ENCODE measurements at places on chromosomes 2 and 18. TPM values are rescaled to one million over a fixed set of nuclear protein-coding genes. Genes with fewer than 3 reads are reported as not detected.

DNA sequence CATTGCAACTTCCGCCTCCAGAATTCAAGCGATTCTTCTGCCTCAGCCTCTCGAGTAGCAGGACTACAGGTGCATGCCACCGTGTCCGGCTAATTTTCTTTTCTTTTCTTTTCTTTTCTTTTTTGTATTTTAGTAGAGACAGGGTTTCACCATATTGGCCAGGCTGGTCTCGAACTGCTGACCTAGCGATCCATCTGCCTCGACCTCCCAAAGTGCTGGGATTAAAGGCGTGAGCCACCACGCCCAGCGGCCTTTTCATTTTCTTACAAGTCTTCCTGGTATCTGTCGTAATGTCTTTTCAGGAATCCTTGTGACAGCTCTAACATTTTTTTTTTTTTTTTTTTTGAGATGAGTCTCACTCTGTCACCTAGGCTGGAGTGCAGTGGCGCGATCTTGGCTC is 66.4 kb upstream of the EDAR start:
- no peak for DNase-seq

- no peak for DNase-seq
These were observed 7.3 kb upstream of the CNDP2 start for GRCh38 chr18:74488864-74489263.

The TRABD2A gene
- total RNA-seq, result 0.73 TPM

- DNase-seq, result no peak
These were observed 305.8 kb downstream of the EIPR1 start for GRCh38 chr2:3071685-3072263.

- DNase-seq, result no peak
These were observed 65.2 kb upstream of the CRIM1 start for GRCh38 chr2:36290306-36290856.

The KYNU gene
- total RNA-seq, result 1.1 TPM

- DNase-seq, result no peak
These were observed 65.7 kb downstream of the LRRTM1 start for GRCh38 chr2:80238692-80239469.

DNA sequence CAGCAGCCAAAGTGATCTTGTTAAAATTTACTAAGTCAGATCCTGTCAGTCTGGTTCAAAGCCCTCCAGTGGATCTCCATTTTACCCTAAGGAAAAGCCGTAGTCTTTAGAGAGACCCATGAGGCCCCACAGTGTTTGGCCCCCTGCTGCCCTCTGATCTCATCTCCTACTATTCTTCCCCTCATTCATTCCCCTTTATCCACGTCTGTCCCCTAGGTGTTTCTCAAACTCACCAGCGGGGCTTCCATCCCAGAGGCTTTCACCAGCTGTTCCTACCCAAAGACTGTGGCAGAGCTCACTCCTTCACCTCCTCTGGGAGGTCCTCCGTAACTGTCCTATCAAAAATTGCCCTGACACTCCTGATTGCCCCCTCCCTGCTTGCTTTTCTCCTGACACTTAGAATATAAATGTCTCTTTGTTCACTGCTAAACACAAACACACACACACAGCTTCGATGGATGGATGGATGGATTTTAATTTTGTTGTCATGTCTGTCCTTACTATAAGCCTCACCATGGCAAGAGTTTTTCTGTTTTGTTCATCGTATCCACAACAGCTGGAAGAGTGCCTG is 26.1 kb downstream of the LIMS1 start:
- DNase-seq, result no peak

DNA sequence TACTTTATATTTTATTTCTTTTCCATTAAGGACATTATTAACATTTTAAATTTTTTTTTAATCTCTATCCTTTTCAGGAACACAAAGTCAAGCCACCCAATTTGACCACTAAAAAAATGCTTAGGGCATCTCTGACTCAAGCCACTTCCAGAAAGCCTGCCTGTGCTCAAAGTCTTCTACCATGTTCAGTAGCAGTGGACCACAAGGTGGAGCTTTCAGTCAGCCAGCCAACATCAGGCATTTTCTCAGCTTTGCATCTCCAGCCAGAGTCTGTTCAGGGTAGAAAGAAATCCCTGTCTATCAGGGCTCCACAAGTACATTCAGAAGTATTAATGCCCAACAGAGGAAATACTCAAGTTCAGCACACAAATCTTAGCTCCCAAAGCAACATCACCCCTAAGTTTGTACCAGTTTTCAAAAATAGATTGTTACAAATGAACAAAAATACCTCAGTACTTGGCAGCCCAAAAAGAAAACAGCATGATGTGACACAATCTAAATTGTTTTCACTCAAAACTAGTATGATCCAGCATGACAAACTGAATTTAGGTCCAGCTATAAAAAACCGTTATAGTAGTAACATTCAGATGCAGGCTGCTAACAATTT is 37.6 kb downstream of the C18orf63 start:
- DNase-seq, result no peak

The GPAT2 gene
- 6.1 TPM for total RNA-seq

DNA sequence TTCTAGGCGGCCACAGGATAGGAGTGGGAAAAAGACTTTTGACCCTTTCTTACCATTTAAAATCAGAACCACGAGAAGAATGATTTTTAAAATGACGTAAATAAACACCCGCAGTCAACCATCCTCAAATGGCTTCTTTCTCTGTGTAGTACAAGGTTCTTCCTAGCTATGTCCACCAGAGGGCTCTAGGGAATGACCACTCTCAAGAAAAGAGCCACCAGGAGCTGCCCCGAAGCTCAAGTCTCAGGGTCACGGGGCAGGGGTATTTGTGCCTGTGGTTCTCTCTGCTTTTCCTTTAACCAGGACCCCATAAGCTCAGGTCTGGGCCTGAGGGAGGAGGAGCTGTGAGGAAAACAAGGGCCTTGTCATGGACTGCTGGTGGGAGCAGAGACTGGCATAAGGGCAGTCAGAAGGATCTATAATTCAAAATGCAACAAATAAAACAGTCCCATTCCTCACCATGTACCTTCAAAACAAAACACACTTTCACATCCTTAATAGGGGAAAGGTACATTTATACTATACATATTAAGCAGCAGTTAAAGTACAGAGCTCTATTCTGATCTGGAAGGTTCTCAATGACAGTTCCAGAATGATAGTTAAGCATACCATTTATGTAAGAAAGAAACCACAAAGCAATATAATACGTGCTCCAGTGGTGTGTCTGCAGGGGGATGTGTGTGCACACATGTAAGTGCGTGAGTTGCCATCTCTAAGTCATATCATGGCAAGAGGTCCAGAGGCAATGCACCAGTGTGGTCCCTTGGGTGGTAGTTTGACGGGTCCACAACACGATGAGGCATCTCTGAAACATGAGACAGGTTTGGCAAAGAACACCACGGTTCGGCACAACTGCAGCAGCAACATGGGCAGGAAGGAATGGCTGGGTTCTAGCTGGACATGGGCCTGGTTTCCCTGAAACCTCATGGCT is 18.6 kb downstream of the LYPD1 start:
- DNase-seq, result no peak

The IL1B gene
- total RNA-seq, result not detected

GRCh38 chr2:158501301-158501700 is 44.5 kb downstream of the PKP4 start:
- peak; percentile 77 for DNase-seq

DNA sequence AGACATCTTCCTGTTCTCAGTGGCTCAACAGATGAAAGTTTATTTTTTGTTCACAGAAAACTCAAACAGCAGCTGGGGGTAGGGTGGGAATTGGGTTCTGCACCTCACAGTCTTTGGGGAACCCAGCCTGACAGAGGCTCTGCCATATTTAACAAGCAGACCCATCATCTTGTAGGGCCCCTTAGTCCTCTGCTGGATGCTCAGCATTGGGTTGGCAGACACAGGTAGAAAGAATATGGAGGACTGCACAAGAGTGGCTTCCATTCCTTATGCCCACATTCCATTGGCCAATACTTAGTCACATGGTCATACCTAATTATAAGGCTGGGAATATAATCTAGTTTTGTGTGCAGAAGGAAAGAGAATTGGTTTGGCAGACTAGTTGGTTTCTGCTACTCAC is 89.1 kb downstream of the MYO3B start:
- no peak for DNase-seq

DNA sequence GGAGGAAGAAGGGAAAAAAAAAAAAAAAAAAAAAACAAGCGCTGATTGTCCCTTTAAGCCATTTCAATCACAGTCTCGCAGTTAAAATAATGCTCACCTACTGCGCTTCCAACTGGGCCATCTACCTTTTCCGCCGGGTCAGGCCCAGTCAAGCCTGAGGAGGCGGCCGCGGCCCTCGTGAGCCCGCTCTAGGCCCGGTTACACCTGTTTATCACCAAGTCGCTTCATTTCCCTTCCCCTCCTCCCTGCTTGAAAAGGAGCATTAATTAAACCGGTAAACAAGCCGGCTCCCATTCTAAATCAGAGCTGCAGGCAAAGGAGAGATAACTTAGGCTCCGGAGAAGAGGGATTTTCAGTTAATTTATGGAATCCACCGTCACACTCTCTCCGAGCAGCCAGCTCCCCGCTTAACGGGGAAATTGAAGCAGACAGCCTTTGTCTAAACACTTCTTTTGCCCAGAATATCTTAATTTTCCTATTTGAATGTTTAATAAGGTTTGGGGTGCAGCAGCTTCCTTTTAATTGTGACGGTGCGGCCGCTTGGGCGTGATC is 140.1 kb upstream of the SIX3 start:
- DNase-seq, result no peak

- DNase-seq, result no peak
These were observed 27.3 kb upstream of the GPR55 start for GRCh38 chr2:230952226-230952956.

DNA sequence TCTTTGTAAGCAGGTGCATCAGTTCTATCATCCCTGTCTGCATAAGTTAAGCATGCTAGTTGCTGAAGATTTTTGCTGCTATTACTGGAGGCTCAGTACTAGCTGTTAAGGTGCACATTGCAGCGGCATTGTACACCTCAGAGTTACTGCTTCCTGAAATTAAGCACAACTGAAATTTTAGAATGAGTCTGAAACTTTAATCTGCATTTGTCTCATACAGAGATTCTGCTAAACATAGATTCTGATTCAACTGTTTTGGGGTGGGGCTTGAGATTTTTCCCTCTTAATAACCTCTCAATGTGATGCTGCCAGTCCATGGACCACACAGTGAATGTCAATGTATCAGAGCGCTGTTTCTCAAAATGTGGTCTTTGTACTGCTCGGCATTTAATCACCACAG is 585.7 kb upstream of the GCFC2 start:
- DNase-seq, result no peak

- DNase-seq, result no peak
These were observed 19.0 kb upstream of the SERTAD2 start for GRCh38 chr2:64672708-64673107.

GRCh38 chr18:39788383-39788782 is 2166.7 kb upstream of the PIK3C3 start:
- DNase-seq, result no peak

The ERBB4 gene
- 12.4 TPM for total RNA-seq

GRCh38 chr18:79681484-79682387 is 2.1 kb downstream of the CTDP1 start:
- no peak for DNase-seq

The UGT1A9 gene
- not detected for total RNA-seq

The FSIP2 gene
- 0.11 TPM for total RNA-seq

- no peak for DNase-seq
These were observed 340.5 kb upstream of the SLC39A10 start for GRCh38 chr2:195316486-195316885.

The ADCYAP1 gene
- not detected for total RNA-seq

- no peak for DNase-seq
These were observed 21.1 kb downstream of the RHOB start for GRCh38 chr2:20467789-20468548.

GRCh38 chr2:156110890-156111289 is 221.6 kb downstream of the NR4A2 start:
- no peak for DNase-seq
